RPMI8226 (cell line): ENCODE measurements at places on chromosomes 4 and X.
A peak's percentile ranks its signal among the peaks of the same experiment; 100 is the strongest.

GRCh38 chrX:151624677-151625076 lies 61.2 kb downstream of the PASD1 start:
- DNase-seq = no peak

GRCh38 chrX:2689773-2690666 lies 1.1 kb upstream of the CD99 start:
- DNase-seq = no peak

GRCh38 chr4:69147334-69147733 lies 51.1 kb downstream of the UGT2B7 start:
- no peak for DNase-seq

DNA sequence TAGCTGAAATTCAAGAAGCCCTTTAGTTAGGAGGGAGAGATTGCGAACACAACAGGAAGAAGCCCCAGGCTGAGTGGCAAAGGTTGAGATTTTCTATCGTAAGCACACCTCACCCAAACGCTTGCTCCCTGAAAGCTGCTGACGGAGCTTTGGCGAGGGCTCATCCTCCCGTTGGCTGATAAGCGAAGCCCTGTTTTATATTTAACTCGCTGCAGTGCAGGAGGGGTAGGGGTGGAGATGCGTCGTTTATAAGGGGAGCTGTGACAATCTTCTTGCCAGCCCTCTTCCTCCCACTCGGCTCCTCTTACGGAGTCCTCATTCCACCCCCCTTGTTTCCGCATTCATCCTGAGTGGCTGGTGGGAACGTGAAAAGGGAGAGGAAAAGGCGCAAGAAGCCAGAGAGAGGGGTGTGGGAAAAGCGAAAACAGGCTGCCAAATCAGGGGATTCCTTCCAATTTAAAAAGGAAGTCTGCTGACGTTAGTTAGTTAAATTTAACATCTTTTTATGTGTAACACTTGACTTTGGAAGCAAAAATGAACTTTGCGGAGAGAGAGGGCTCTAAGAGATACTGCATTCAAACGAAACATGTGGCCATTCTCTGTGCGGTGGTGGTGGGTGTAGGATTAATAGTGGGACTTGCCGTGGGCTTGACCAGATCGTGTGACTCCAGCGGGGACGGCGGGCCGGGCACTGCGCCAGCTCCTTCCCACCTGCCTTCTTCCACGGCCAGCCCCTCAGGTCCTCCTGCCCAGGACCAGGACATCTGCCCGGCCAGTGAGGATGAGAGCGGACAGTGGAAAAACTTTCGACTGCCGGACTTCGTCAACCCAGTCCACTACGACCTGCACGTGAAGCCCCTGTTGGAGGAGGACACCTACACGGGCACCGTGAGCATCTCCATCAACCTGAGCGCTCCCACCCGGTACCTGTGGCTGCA lies at the start of gene ENPEP:
Gene ENPEP (plus strand): TSS at position 275 of the 938 bp plus-strand sequence. CDS start 260 bp downstream, at position 535.
- DNase-seq = no peak

DNA sequence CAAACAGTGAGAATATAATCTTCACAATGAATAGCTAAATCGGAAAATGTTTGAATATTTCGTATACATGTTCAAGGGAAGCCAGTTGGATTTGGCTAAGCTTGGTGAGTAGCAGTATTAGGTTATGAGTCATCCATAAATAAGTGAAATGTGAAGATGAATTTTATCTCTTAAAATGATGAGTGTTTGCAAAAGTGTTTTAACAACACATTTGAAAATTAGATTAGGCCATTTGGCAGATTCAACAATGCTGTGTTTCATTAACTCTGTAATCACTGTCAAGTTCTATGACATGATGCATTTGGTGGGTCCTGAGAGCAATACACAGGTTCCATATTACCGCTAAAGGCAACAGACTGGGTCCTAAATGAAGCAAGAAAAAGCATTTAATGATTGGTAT lies 301.9 kb upstream of the PRPS2 start:
- no peak for DNase-seq

DNA sequence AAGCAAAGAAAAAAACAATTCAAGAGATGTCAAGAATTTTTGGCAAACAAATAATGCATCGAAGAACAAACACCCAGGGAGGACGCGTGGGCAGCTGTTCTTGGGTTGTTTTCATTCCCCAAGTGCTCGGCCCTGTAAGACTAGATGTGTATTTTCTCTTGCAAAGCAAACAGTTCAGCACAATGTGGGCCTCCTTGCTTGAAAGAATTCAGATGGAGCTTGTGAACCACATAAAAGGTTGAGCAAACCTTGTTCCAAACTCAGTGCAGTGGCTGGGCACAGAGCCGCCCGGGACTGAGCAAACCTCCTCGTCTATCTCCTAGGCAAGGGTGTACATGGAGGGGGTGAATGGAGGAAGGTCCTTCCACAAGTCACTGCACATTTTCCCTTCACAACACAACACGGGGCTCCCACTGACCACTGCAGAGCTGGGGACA lies 82.4 kb downstream of the HTRA3 start:
- no peak for DNase-seq

GRCh38 chr4:87326460-87326859 lies 3.8 kb upstream of the HSD17B13 start:
- DNase-seq = no peak

- DNase-seq = no peak
These were observed 263.9 kb upstream of the CXorf66 start for GRCh38 chrX:140229191-140229590.

- no peak for DNase-seq
These were observed 127.9 kb upstream of the LIMCH1 start for GRCh38 chr4:41410049-41410448.

DNA sequence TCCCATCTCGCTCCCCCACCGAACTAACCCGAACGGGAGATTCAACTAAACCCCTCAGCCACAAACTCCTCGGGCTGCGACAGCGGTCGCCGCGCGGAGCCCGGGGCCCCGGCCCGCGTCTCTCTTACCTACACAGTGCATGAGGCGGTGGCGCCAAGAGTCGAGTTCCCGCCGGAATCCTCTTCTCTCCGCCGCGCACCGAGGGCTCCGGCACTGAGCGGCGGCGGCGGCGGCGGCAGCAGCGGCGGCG lies 160 bp downstream of the LCORL start:
- DNase-seq = no peak

DNA sequence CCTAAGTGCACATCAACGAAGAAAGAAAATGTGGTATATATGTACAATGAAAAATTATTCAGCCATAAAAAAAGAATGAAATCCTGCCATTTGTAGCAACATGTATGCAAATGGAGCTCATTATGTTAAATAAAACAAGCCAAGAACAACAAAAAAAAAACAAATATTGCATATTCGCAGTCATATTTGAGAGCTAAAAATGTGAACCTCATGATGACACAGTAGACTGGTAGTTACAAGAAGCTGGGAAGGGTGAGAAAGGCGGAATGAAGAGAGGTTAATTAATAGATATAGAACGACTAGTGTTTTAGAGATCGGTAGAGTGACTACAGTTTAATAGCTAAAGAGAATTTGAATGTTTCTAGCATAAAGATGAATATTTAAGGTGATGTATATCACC lies 89.2 kb downstream of the PDS5A start:
- DNase-seq = no peak

DNA sequence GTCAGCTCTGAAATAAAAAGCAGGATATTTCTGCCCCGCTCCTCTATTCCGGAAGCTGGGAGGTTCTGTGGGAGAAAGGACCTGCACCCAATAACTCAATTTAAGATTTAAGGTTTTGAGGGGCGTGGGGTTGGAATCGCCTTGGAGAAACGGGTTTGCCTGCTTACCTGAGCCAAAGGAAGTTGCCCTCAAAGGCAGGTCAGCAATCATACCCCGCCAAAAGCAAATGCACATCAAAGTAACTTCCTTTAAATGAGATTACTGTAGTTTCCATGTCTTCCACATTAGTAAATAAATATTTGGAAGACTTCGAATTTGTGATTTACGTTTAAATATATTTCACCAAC lies 978 bp upstream of the HS3ST1 start:
- no peak for DNase-seq

- no peak for DNase-seq
These were observed 894.4 kb downstream of the FAT4 start for GRCh38 chr4:126209147-126209546.

GRCh38 chr4:946517-947471 lies 14.5 kb downstream of the TMEM175 start:
- DNase-seq = no peak

DNA sequence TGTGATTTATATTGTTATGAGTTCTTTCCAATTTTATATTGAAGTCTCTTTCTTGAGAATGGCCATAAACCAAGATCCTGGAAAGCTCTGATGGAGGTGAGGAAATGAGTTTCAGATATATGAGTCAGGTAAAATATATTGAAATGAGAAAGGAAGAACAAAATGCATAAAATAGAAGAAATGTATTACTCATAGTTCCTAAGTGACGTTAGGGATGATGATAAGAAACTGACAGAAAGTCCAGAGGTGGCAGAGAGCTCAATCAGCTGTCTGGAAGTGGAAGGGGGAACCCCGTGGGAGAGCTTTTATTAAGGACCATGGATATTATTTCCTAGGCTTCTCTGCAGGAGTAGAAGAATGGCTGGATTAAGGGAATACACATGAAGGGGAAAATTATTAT lies 24.6 kb downstream of the UGT2B7 start:
- DNase-seq = no peak

DNA sequence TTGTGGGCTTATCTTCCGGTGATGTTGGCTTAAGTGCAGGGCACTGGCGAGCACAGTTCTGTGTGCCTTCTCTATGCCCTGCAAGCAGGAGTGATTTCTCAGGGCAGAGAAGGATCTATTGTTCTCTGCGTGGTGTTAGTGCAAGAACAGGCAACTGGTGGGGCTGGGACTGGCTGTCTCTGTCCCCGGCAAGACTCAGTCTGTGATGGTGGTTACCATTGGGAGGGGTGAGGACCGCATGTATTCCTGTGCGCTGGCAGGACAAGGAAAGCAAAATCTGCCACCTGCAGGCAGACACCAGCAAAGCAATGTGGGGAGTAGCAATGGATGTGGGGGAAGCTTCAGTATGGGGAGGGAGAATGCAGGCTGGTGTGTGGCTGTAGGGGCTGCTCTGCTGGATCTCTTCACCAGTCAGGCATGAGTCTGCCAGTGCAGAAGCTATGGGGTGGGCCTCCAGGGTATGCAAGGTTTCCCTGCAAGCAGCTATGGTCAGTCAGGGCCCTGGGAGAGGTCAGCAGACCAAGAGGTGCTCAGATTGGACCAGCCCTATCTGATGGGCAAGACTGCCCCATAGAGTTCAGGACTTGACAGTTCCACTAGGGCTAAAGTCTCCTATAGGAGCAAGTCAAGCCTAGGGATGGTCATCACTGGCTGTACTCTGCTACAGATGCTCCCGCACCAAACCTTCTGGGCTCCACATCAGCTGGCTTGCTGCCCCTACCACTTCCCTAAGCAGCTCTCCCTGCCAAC lies 16.8 kb downstream of the PF4 start:
- peak; percentile 8 for DNase-seq

DNA sequence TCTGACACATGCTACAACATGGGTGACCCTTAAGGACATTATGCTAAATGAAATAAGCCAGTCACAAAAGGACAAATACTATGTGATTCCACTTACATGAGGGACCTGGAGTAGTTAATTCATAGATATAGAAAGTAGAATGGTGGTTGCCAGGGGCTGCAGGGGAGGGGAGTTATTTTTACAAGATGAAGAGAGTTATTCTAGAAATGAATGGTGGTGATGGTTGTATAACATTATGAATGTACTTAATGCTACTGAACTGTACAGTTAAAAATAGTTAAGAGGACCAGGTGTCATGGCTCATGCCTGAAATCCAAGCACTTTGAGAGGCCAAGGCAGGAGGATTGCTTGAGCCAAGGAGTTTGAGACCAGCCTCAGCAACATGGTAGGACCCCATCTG lies 59.5 kb upstream of the MSANTD1 start:
- no peak for DNase-seq

DNA sequence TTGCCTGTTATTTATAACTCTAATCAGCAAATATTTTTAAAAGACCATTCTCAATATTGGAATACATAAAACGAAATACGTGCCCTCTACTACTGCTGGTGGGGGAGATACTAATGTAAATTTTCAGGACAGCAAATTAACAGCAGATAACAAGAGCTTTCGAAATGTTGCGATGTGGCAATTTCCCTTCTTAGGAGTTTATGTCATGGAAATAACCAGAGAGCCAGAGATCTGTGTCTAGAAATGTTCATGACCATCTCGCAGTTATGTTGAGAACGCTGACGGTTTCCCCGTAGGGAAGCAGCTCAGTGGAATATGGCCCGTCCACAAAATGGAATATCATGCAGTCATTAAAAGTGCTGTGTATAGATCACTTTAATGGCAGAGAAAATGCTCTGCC lies 238.4 kb upstream of the PSAPL1 start:
- DNase-seq = no peak

- no peak for DNase-seq
These were observed 21.7 kb downstream of the LAMTOR3 start for GRCh38 chr4:99872570-99872969.

DNA sequence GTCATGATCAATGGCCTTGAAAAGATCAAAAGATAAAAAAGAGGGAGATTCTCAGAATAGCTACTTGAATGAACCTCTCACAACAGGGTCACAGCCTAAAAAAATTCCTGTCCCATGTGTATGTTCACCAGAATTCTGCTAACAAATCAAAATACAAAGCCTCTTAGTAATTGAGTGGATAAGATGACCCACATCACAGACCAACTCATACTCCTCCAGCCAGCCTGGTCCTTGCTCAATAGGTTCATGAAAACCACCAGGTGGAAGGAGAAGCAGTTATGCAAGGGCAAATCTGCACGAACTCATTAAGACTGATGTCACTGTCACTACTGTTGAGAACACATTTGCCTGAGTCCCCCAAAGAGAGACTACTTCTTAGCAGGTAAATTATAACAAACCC lies 21.5 kb downstream of the WDFY3 start:
- DNase-seq = no peak

DNA sequence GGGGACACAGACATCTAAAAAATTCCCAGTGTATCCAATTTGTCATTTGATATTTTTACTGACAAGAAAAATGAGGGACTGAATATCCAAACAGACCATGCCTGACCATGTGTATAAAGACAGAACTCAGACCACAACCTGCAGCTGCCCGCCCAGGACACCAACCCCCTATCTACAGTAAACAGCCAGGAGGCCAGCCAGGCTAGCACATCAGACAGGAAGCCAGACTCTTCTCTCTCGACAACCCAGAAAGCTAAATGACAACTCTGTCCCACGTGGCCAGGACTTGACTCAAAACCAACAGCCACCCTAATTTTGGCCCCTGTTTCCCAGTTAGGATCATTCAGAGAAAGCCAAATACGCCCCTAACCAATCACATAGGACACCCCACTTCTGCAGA lies 15.1 kb downstream of the AFAP1 start:
- no peak for DNase-seq

DNA sequence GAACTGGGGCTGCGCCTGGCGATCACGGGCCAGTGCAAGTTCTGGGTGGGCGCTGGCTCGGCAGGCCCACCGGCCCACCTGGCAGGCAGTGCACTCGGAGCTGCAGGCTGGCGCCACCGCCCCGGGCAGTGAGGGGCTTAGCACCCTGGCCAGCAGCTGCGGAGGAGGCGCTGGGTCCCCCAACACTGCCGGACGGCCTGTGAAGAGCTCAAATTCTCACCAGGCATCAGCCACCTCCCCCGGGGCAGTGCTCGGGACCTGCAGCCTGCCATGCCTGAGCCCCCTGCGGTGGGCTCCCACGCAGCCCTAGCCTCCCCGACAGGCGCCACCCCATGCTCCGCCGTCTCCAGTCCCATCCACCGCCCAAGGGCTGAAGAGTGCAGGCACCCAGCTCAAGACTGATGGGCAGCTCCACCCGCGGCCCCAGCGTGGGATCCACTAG lies 7.1 kb upstream of the ZNF330 start:
- no peak for DNase-seq

- no peak for DNase-seq
These were observed 74.7 kb downstream of the CEP44 start for GRCh38 chr4:174358410-174358809.

GRCh38 chr4:7842384-7843279 lies 97.0 kb downstream of the AFAP1 start:
- DNase-seq = no peak
